Colonic mucosa (tissue), 4 donors: ENCODE measurements at places on chromosomes 12 and 14. TPM values are rescaled to one million over a fixed set of nuclear protein-coding genes. Genes with fewer than 3 reads are reported as not detected.

- peak; percentile 49 for DNase-seq
- H3K36me3 ChIP-seq: no peaks in the 10 kb centered on the region
- no peaks in the 10 kb centered on the region for H3K27me3 ChIP-seq
These were observed 48.6 kb upstream of the GTF2A1 start for GRCh38 chr14:81269100-81269978.

DNA sequence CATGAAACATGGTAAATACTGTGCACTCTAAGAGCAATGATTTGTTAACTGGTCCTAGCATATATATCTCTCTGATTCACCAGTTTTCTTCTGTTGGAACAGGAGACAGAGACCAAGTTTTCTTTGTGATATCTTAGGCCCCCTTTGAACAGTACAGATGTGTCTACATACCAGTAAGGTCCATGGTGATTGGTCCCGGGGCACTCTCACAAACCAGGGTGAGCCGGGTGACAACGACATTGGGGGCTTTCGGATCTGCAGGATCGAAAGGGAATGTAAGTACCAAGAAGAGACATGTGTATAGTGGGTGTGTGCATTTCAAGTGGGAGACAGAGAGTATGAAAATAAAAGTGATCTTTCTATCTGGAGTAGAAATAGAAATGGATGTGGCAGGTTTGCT is 11.3 kb upstream of the ERP27 start:
- H3K4me3 ChIP-seq: no peak overlapping the region
- H3K4me1 ChIP-seq: no peaks in the 10 kb centered on the region
- no peaks in the 10 kb centered on the region for H3K36me3 ChIP-seq
- H3K27ac ChIP-seq: peak overlapping the region; percentile 60
- H3K27me3 ChIP-seq: no peaks in the 10 kb centered on the region
- peak; percentile 21 for DNase-seq

DNA sequence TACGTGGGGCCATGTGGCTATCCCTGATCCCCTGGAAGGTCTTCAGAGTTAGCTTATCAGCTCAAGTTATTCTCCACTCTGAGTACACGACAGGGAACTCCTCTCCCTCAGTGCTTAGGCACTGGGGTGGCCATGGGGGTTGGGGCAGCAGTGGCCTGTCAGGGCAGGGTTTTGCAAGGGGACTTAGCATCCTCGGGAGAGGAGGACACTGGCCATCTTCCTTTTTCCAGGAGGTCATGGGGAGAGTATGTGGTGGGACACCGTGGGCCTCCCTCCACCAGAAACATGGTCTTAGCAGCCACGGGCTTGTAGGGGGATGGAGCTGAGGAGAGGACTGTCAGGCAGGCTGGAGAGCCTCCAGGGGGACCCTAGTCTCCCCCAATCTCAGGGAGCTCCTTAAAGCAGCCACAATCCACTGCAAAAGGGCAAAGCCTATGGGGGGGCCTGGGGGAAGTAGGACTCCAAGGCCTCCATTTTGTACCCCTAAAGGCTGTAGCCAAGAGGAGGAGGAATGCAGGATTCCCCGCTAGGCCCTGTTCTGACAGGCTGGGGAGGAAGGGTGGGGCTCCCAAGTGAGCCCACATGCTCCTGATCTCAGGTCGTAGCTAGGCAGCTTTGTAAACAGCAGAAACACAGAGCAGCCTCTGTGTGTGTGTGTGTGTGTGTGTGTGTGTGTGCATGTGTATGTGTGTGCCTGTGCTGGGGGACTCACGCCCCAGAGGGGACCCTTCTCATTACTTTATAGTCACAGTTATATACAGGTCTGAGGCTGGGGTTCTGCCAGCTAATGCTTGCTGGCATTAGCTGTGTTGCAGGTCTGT is 36.6 kb downstream of the KRT80 start:
- H3K27me3 ChIP-seq: no peaks in the 10 kb centered on the region
- H3K4me1 ChIP-seq: peaks cover 4% of the 10 kb centered on the region
- H3K27ac ChIP-seq: no peak overlapping the region
- H3K36me3 ChIP-seq: no peaks in the 10 kb centered on the region
- no peak overlapping the region for H3K4me3 ChIP-seq

DNA sequence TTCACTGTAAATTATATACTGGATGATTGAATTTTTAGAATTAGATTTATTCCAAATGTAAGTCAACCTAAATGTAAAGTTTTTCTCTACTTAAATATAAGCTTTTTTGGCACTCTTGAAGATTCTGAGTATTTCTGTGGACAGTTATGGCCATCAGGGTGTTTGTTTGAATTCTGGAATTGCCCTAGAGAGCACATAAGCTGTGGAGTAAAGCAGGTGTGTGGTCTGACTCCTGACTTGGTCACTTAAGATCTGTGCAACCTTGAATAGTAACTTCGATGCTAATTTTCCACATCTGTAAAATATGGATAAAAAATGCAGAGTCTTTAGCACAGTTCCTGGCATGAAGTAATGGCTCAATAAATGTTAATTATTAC is 64.4 kb downstream of the FUT8 start:
- no peaks in the 10 kb centered on the region for H3K36me3 ChIP-seq
- H3K4me1 ChIP-seq: no peaks in the 10 kb centered on the region
- DNase-seq: no peak
- H3K27ac ChIP-seq: no peak overlapping the region

DNA sequence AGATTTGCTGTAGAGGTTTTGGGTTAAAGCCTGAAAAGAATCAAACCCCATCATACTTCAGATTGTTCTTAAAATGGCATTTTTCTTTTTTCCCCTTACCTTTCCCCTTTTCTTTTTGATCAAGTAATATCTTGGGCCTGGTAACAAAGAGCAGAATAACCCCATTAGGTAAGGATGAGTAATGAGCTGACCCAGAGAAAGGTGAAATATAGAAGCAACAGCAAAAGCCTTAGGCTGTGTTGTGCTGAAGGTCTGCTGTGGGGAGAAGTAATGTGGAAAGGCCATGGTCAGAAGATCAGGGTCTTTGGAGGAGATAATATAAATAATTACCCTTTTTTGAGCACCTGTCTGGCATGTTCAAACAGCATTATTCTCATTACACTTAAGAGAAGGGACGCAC is 42.3 kb downstream of the MIA2 start:
- no peak overlapping the region for H3K27ac ChIP-seq
- no peaks in the 10 kb centered on the region for H3K27me3 ChIP-seq
- H3K36me3 ChIP-seq: no peaks in the 10 kb centered on the region
- no peak for DNase-seq
- no peak overlapping the region for H3K4me3 ChIP-seq

GRCh38 chr14:64799555-64799954 is 80.2 kb downstream of the SPTB start:
- H3K27ac ChIP-seq: no peak overlapping the region
- no peak for DNase-seq
- no peaks in the 10 kb centered on the region for H3K27me3 ChIP-seq
- no peaks in the 10 kb centered on the region for H3K4me1 ChIP-seq
- H3K4me3 ChIP-seq: no peak overlapping the region
- H3K36me3 ChIP-seq: no peaks in the 10 kb centered on the region

- no peaks in the 10 kb centered on the region for H3K4me1 ChIP-seq
- H3K27ac ChIP-seq: no peak overlapping the region
- no peaks in the 10 kb centered on the region for H3K36me3 ChIP-seq
- DNase-seq: no peak
- no peaks in the 10 kb centered on the region for H3K27me3 ChIP-seq
These were observed 84.6 kb downstream of the GARIN6 start for GRCh38 chr12:99732131-99732530.

- H3K27me3 ChIP-seq: no peaks in the 10 kb centered on the region
- H3K27ac ChIP-seq: no peak overlapping the region
- no peak for DNase-seq
- no peak overlapping the region for H3K4me3 ChIP-seq
These were observed 103.9 kb downstream of the TGFB3 start for GRCh38 chr14:75877884-75878283.

DNA sequence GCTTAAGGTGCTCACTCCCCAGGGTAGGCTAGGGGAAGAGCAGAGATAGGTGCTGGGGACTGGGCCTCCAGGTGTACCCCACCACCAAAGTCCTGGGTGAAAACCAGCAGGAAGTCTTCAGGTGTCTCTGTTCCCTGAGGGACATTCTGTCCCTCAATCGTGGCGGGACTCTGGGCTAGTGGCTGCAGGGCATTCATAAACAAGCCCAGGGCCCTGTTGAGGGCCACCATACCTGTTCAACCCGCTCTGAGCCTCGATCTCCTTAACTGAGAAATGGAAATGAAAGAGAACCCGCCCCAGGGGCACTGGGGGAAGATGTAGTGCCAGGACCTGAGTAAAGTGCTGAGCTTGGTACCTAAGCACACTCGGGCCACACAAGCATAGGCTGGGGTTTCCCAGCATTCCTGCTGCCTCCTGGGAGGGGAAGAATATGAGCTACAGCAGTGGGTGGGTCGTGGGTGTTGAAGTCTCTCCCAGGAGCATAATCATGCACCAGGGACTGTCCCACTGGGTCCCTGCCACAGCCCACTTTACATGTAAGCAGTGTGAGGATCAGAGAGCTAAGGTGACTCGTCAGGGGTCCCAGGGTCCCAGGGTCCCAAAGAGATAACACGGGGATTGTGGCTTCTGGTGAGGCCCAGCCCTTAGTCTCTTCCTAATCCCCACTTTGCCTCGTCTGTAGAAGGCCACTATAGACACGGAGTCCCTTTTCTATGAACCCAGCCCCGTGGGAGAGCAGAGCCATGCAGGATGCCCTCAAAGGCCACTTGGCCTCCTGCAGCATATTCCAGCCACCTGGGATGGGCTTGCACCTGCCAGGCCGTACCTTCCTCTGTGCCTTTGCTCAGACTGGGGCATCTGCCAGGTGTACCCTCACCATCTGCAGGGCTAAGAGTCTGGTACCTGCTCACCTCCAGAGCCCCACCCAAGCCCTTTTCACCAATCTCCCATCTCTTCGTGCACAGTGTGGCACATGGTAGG is 14.4 kb downstream of the FAM222A start:
- DNase-seq: no peak
- no peak overlapping the region for H3K27ac ChIP-seq
- no peaks in the 10 kb centered on the region for H3K36me3 ChIP-seq

- no peak for DNase-seq
- no peak overlapping the region for H3K27ac ChIP-seq
- H3K4me1 ChIP-seq: no peaks in the 10 kb centered on the region
- H3K4me3 ChIP-seq: no peak overlapping the region
- H3K27me3 ChIP-seq: no peaks in the 10 kb centered on the region
- H3K36me3 ChIP-seq: no peaks in the 10 kb centered on the region
These were observed 70.5 kb upstream of the FRMD6 start for GRCh38 chr14:51581017-51581881.

DNA sequence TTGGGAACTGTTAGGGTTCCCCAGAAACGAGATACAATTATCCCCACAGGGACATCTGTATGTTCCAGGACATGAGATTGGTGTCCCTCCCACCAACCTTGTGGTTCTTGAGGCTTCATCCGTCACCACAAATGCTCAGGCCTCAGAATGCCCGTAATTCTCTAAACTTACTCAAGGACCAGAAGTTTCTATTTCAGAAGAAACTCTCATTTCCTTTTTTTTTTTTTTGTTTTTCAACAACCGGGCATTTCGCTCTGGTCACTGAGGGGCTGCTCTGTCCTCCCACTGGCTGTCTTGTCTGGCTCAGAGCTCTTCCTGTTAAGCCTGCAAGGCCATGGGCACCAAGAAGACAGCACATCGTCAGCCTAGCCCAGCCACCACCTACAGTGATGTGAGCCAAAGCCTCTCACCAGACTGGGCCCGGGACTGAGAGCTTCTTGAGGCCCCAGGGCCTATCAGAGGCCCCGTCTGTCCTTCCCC is 36.2 kb downstream of the VDR start:
- no peaks in the 10 kb centered on the region for H3K4me1 ChIP-seq
- DNase-seq: peak; percentile 16
- no peak overlapping the region for H3K4me3 ChIP-seq

DNA sequence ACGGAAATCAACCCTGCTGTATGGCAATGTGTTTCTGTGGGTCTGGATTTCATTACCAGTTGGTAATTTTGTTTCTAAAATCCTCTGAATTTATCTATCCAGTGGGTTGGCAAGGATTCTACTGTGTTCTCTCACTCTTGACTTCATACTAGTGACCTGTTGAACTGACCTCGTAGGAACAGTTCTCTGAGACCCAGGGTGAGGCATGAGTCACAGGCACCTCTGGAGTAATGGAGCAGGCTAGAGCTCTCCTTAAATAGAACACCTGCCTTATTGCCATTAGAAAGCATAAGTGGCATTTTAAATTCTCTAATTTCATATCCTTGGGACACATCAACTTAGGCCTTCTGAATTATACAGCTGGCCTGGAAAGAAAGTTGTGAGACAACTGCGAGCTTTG is 258.3 kb upstream of the NAV3 start:
- H3K36me3 ChIP-seq: no peaks in the 10 kb centered on the region
- no peak overlapping the region for H3K27ac ChIP-seq
- H3K27me3 ChIP-seq: no peaks in the 10 kb centered on the region

Gene LBHD2
- not detected for total RNA-seq

Gene KRT77
- not detected for total RNA-seq

Gene GZMH
- total RNA-seq: 0.53 TPM

Gene GPATCH2L
- 34.7 TPM for total RNA-seq

Gene KRT8
- 4,207 TPM for total RNA-seq
